ENCODE measurements at places on chromosomes 3 and 15.

DNA sequence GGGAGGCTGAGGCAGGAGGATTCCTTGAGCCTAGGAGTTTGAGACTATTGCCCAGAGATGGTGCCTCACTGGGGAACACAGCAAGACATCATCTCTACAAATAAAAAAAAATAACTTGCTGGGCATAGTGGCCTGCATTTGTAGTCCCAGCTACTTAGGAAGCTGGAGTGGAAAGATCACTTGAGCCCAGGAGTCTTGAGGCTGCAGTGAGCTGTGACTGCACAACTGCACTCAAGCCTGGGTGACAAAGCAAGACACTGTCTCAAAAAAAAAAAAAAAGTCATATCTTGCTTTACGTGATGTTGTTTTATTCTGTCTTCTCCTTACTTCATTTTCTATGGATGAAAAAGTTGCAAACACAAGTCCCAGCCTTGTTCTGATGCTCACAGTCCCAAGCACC lies 14.1 kb downstream of the GATM start:
- DNase-seq: no peak

GRCh38 chr3:42786212-42786611 lies 13.2 kb upstream of the CCDC13 start:
- no peak for DNase-seq

DNA sequence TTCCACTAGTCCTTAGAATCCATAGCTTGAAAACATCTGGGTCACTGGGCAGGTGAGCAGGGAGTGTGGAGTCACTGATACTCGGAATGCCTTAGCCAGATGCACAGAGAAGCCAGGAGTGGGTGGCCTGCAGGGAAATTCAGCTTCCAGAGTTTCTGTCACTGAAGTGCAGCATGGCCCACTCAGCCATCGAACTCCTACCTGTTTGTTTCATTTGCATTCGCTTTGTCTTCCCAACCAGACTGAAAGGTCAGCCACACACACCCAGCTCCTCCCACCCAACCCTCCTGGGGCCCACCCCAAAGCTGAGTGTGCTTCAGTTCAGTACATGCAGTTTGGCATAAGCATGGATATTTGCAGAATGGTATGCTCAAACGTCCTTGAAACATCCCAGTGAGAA lies 124.5 kb upstream of the ATP10A start:
- DNase-seq: no peak

- peak; percentile 70 for DNase-seq
Observed at GRCh38 chr3:154018100-154018696, 103.0 kb upstream of the ARHGEF26 start.

DNA sequence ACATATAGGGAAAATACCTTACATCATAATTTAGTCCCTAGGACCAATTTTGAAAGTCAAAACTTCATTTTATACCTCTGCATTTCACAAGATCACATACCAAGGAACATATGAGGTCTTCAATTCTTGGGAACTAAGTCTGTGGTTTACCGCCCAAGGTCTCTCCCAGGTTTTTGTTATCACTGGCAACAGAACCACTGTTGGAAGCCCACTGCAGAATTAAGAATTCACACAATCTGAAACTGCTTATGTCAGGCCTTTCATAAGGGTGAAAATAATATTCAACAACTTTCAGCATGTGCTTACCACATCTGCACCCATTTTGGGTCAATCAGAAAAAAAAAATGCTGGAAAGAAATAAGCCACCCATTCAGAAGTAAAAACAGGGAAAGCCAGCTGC lies 107.2 kb upstream of the MME start:
- DNase-seq: no peak

- DNase-seq: peak; percentile 38
Observed at GRCh38 chr3:151351219-151351618, 21.9 kb upstream of the P2RY13 start.

GRCh38 chr3:127472506-127472905 lies 118.0 kb downstream of the TPRA1 start:
- DNase-seq: no peak

DNA sequence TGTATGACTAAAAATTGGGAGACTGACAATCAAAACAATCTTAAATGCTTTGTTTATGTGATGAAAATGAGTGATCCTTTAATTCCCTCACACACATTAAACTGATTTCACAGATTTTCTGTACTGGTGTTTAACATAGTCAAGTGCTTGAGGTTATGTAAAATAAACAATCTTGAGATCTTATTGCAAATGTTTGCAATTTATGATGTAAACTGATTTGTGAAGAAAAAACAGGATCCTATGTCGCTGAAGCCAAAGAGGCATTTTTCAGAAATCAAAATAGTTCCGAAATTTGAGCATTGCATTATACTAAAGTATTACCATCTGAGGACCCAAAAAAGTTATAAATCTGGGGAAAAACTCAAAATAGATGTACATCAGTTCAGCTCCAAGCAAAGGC lies 12.7 kb downstream of the SHOX2 start:
- no peak for DNase-seq

DNA sequence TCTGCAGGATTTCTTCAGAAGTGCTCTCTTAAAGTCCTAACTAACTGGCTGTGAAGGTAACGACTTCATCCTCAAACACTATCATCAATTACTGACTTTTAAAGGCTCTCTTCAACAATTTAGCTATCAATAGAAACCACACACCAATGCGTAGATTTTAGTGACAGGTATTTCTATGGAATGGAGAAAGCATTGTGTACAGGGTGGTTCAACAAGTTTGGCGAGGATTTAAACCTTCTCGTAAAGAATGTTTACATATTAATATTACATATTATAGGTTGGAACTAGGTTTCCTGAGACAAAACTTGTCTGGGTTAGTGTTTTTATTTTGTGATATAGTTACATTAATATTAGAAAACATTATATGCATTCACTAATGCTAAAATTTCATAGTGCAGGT lies 233.6 kb downstream of the CHL1 start:
- DNase-seq: no peak
